CD4-positive, alpha-beta T cell treated with Interleukin-10 for 1 hour (primary cell): ENCODE measurements at places on chromosomes 12 and 14.

DNA sequence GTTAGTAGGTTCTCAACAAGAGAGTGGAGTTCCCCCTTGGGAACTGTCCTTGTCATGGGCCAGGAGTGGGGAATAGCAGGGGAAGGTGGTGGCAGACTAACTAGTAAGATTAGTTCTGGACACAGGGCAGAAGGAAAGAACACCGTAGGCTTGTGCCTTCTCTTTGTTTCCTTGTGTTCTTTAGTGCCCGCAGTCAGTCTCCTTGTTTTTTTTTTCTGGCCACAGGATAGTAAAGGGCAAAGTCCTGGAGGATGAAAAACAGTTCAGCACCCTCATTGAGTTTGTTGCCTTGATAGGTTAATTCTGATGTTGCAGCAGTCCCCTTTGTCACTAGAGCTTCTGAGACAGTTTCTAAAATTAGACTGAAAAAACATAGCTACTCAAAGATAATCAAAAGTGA, 8.4 kb downstream of the PEX5 start:
- DNase-seq, result no peak

GRCh38 chr12:62581288-62582064, 114.8 kb downstream of the MON2 start:
- DNase-seq, result peak; percentile 50

DNA sequence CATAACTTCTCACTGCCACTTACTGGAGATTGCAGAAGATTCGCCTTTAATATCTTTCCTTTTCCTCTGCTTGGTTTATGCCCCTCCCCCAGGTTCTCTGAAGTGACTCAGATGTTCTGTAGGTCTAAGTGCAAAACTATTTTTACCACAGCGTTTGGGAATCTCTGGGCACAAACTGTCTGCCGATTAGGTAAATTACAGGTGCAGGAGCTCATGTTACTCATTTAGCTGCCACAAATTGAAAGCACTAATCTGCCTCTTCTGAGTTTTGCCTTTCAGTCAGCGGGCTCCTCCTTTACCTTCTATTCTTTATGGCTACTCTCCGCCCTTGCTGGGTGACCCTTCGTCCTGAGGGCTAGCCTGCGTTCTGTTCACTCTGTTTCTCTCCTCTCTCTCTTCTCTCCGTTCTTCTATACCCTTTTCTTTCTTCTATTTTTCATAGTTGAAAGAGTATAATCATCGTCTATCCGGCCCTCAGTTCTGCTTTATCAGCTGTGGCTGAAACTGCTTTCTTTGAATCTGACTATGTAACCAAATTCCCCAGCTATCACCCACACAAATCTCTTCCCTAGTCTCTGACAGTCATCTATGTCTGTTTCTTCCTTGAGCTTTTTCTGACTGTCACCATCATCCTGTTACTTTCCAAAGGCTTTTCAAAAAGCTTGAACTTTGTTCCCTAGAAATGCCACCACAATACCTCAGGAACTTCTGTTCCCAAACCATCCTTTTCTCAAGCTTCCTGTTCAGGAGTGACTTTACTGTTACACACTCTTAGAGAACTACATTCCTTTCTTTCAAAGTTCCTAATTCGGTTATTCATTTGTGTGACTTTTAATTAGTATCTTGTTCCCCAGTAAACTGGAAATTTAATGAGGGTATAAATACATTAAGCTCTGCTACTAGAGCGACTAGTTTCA, 4.3 kb upstream of the MYF6 start:
- no peak for DNase-seq

GRCh38 chr12:8127138-8127537, 3.7 kb downstream of the CLEC4A start:
- peak; percentile 14 for DNase-seq

DNA sequence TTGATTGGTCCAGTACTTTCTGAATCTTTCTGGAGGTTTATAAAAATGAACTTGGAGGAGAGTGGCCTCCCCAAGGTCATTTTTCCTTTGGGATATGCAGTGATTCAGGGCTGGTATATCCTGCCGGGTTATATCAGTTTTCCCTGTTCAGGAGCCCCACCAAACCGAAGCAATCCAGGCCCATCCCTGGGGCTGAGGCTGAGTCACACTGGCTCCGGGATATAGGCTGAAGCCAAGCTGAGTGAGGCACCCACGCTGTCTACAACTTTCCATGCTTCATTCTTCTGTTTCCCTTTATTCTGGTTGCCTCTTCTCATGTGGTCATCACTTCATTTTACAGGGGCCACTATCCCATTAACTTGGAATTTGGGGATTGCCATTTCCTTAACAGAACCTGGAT, 3.4 kb downstream of the SSPN start:
- DNase-seq, result no peak

DNA sequence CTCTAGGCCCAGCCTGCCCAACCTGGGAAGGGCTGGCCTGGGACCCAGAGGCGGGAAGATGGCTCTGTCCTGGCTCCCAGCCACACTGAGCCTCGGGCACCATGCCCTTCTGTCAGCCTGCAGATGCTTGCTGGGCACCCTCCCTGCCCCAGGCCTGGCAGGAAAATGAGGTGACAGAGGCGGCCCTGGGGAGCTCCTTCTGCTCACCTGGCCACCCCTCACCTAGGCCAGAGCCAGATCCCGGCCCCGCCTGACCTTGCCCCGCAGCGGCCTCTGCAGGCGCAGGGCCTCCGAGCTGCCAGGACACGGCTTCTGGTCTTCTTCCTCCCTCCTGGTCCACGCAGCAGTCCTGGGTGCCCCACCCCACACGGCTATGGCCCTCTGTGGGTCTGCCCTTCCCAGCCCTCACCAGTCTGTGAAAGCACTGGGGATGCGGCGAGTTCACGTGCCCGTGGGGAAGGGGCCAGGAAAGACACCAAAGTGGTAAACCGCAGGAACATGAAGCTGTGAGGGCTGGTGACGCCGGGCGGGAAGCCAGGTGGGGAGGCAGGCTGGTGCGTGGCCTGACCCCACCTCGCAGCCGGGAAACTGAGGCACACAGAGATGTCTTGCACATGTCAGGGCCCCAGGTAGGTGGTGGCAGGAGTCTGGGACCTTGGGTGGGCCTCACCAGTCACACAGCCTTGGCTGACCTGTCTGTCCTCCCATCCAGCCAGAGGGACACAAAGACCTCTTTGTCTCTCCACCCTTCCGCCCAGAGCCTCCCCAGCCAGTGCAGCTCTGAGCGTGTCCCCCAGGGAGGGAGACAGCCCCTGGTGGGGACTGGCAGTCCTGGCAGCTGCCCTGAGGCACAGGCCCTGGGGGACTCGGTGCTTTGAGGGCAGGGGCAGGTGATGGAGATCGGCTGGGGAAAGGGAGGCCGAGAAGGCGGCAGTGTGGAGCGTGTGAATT, 12.8 kb downstream of the BAG5 start:
- DNase-seq, result no peak

DNA sequence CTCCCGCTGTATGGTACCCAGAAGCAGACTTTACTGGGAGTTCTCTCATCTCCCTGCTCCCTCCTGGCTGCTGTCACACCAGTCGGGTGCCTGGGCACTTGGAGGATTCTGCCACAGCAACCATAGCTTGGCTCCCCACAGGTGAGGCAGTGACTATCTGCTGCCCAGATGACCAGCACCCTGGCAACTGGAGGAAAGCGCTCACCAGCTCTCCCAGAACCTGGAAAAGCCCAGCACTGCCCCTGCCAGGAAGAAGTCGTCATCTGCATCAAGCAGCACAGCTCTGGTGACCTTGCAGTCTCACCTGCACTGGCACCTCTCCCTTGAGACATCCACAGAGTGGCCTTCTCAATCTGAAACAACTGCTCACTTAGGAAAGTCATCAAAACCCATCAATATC, 31.9 kb upstream of the TC2N start:
- DNase-seq, result peak; percentile 49

GRCh38 chr12:21940549-21941505, at the start of gene ABCC9:
ABCC9 (minus strand) TSS chr12:21941426; CDS start chr12:21936674, 4,752 bp downstream.
- no peak for DNase-seq

DNA sequence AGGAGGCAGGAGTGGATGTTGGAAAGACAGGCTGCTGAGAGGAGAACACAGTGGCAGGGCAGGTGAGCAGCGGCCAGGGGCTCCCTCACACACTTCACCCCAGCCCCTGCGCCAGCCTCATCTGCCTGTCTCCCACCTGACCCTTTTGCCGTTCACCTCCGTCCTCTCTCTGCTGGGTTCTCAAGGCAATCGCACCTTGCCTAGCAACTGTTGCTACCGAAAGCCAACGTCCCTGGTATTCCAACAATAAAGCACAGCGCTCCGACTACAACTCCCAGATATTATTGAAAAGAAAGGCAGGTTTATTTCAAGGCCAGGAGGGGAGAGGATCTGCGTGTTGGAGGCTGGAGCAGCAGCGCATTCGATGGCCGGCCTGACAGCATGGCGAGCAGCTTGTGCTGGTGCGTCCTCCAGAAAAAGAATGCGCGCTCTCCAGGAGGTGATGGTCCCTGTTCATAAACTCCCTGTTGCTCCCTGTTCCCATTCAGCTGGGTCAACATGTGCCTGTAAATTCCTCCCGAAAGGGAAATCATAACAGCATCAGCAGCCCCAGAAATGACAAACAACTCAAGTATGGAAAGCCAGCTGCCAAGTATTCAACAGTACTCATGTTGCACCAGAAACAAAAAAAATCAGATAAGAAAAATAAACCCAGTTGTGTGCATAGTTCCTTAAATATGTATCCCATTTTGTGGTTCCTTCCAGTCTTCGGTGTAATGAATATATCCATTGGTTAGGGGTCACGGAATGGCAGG, 153.0 kb upstream of the DIO3 start:
- DNase-seq, result no peak

- DNase-seq, result peak; percentile 18
Observed at GRCh38 chr12:118377021-118377883, 897 bp downstream of the SUDS3 start.

DNA sequence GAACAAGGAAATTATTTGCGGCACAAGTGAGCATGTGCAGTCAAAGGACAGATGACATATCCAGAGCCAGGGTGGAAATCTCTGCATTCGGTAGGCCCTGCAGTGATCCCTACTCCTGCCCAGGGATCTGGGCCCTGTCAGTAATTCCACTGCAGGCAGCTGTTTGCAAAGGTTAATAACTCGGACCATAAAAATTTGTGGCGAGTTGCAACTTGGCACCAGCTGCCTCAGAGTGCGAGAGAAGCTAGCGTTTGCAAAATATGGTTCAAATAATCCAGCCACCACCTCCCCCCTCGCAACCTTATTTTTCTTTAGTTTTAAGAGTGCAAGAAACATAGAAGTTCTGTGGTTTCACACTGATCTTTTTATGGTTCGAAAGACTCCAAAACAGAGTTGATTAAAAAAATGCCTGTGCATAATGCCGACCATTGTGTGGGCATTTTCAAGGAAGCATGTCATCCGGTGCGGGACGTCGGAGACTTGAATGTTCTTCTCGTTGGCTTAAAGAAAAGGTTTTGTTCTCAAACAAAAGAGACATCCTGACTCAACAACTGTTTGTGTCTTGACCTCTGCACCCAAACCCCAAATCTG, 224.5 kb downstream of the BCL11B start:
- DNase-seq, result no peak

DNA sequence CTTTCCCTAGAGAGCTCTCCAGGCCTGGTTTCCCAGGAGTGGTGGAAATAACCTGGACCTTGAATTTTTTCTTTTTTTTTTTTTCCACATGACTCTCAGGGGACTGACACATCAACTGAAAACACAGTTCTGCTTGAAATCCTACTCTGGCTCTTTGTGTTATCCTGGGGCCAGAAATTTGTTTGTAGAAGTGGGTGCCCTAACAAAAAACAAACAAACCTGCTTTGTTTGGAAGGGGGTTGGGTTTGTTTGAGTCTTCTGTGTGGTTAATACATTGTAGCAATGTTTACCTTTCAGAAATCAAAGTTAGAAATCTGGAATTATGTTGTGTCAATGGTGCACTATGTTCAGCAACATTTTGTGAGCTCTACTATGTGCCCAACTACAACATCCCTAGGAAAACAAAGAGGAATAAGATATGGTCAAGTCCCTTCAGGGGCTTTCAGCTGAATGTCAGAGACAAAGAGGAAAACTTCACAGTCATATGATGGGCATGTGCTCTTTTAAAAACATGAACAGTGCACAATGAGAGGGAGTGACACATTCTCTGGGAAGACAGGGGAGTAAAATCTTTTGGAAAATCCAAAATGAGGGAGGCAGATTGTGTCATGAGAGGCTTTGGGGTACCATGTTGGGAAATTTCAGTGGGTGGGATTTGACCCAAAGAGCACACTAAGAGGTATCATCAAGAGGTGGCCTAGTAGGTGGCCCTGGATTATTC, 1.5 kb upstream of the IGF1 start:
- no peak for DNase-seq

- peak; percentile 87 for DNase-seq
Observed at GRCh38 chr12:9797722-9798619, 29.3 kb upstream of the KLRF1 start.
